ENCODE measurements at places on chromosomes 13 and 19.

- ATAC-seq, result peak; percentile 87
Measured at GRCh38 chr13:111853721-111854120, 213.2 kb upstream of the SOX1 start.

GRCh38 chr19:37221136-37221535, 3.1 kb downstream of the ZNF383 start:
- ATAC-seq, result no peak

GRCh38 chr19:13132471-13133180, 14.6 kb downstream of the NACC1 start:
- peak; percentile 46 for ATAC-seq

GRCh38 chr13:109483284-109483683, 303.1 kb downstream of the IRS2 start:
- ATAC-seq, result no peak

DNA sequence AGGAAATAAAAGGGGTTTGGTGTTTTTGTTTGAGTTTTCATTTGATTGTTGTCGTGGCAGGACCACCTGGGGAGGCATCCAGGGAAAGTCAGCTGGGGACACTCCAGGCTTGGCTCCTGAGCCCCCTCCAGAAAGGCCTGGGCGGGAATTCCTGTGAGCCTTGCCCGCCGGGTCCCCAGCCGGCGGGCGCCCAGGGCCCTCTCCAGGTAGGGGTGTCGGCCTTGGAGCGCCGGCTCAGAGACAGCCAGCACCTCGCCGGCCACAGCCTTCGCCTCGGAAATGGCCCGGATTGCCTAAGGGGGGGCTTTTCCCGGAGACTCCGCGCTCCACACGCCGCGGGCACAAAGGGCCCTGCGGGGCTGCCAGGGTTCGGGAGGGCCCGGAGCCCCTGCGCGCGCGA, 125.0 kb downstream of the TNFRSF19 start:
- ATAC-seq, result no peak

DNA sequence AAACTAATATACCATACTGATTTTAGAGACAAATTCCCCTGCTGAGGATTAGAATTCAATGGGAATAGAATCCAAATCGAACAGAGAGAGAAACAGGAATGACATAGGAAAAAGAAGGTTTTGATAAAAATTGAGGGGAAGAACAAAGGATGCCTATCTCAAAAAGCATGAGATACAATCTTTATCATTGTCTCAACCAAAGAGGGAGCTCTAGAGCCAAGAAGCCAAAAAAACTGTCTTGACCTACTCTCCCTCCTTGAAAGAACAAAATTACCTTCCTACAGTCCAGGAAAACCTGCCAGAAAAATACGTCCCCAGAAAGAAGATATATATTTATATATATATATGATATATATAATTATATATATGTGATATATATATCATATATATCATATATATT, 39.2 kb upstream of the MIR17HG start:
- no peak for ATAC-seq

DNA sequence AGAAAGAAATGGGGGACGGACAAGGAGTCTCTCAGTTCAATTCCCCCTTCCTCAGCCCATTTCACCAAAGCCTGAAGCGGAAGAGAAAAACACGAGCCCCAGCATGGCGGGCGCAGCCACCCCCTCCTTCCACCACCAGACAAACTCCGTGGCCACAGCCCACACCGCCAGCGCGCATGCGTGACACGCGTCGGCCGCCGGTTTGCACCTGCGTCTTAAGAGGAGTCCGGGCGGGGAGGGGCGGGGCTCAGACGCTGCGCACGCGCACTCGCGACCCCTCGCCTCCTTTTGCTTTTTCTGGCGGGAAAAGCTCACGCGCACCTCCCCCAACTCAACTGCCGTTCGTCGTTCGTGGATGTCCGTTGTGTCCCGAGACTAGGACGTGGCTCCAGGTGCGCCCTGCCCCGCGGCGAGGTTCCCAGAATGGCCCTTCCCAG, at the start of gene KASH5:
Gene KASH5 (plus strand): TSS at position 314 of the 437 bp plus-strand sequence. CDS start 2,635 bp downstream, outside the sequence.
- ATAC-seq, result no peak

DNA sequence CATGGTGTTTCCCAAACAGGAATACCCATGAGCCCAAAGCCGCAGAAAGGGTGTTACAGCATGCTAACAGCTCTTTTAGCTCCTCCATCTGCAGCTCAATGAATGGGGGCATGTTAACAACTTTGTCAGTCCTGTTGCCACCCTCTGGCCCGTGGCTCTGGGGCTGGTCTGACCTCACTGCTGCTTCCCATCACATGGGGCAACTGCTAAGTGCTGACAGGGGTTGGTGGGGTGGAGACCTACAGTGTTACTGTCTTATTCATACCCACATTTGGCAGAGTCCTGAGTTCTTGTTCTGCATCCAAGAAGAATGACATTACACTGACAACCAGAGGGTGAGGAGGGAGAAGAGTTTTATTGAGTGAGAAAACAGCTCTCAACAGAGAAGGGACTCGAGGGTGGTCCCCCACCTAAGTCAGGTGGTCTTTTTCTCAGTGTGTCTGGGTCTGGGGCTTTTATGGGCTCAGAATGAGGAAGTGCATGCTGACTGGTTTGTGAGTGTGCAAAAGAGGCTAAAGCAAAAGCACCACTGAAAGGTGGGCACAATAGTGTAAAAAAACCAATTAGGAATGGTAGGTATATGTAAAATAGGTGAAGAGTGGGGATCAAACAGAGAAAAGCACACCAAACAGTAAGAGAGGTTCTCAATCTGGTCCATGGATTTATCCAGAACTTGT, 1952.0 kb upstream of the PCDH20 start:
- ATAC-seq, result no peak

DNA sequence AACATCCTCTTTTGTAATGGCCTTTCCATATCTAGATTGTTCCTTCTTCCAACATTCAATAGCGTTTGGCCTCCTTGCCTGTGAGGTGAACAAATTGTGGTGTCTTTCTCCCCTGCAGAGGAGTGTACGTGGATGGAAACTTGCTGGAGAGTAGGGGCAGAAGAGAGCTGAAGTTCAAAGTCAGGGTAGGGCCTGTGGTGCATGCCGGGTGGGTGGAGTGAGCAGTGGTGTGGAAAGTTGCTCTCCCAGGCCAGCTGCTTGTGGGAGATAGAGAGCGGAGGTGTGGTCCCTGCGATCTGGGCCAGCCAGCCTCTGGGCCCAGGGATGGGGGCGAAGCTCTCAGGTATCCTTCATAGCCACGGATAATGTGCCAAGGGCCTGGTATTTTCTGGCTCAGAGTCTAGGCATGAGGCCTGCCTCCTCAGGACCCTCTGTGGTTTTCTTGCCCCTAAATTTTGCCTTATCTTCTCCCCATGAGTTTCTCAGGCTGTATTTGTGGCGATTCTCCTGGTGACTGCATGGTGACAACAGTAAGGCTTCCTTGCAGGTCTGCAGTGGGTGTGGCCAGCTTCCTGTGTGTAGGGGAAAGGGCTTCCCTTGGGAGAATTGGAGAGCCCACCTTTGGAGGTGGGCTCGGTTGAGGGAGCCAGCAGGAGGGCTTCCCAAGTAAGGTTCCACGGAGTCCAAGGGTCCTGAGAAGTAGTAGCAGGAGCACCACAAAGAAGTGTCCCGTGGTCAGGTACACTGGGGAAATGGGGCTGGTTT, 6.7 kb downstream of the RGCC start:
- no peak for ATAC-seq

DNA sequence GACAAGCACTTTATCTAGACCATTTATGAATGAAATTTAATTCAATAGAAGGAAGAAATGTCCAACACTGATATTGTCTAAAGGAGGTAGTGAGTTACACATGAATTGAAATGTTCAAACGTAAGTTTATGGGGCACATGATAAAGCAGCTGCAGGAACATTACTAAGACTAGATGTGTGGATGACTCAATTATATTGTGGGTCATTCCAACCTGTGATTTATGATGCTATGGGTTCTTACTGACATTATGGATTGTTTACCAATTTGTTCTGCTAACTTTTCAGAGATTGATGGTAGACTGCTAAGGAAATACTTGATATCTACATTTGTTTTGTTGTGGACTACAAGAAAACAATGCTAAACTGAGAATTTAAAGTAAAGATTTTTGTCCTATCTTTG, 56.1 kb upstream of the ATXN8OS start:
- ATAC-seq, result peak; percentile 40

GRCh38 chr13:114285166-114285808, 3.9 kb downstream of the UPF3A start:
- no peak for ATAC-seq

DNA sequence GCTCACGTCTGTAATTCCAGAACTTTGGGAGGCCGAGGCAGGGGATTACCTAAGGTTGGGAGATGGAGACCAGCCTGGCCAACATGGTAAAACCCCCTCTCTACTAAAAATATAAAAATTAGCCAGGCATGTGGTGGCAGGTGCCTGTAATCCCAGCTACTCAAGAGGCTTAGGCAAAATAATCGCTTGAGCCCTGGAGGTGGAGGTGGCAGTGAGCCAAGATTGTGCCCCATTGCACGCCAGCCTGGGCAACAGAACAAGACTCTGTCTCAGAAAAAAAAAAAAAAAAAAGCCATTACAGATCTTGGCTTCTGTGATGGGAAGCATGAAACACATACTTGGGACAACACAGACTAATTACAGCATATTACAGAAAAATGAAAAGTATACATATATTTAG, 1404.5 kb upstream of the SPRY2 start:
- no peak for ATAC-seq

- ATAC-seq, result peak; percentile 98
Measured at GRCh38 chr13:34672631-34673030, 269.4 kb upstream of the NBEA start.

GRCh38 chr19:15304140-15304705, 28.1 kb downstream of the BRD4 start:
- peak; percentile 47 for ATAC-seq

- no peak for ATAC-seq
Measured at GRCh38 chr13:97385146-97385545, 48.8 kb upstream of the RAP2A start.

DNA sequence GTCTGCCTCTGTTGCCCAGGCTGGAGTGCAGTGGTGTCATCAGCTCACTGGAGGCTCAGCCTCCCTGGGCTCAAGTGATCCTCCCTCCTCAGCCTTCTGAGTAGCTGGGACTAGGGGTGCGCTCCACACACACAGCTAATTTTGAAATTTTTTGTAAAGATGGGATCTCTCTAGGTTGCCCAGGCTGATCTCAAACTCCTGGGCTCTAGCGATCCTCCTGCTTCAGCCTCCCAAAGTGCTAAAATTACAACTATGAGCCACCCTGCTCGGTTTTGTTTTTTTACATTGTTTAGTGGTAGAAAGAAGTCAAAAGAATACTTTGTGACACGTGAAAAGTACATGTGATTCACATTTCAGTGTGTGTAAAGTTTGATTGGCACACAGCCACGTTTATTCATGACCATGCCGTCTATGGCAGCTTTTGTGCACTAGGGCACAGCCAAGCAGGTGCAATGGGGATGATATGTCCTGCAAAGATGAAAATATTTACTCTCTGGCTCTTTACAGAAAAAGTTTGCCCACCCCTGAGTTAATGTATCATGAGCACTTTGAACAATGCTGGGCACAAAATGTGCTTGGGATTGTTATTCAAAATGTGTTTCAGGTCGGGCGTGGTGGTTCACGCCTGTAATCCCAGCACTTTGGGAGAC, 16.2 kb upstream of the NFIC start:
- ATAC-seq, result no peak

DNA sequence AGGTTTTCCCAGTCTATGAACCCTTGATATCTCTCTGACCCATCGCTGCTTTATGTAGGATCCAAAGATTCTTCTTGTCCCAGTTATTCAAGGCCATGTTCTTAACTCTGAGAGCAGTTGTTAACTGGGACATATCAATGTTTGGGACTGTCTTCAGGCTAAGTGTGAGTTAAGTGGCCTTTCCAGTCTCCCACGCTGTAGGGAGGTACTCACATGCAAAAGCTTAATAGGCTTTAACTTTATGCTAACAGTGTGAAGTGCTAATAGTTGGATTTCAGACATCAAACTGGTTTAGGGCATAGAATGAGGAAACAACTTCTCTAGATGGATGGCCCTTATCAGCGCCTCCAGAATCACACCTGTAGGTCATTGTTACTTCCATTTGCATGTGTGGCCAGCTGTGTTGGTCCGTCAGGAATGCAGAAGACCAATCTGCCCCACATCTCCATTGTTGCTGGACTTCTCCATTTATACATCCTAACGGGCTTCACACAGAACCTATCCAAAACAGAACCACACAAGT, 104.7 kb upstream of the MBNL2 start:
- ATAC-seq, result no peak

GRCh38 chr13:78319101-78319627, 284.2 kb downstream of the POU4F1 start:
- ATAC-seq, result no peak

- no peak for ATAC-seq
Measured at GRCh38 chr19:1840541-1841115, 7.7 kb downstream of the REXO1 start.

GRCh38 chr19:9847087-9847671, 12.1 kb downstream of the PIN1 start:
- ATAC-seq, result peak; percentile 96

DNA sequence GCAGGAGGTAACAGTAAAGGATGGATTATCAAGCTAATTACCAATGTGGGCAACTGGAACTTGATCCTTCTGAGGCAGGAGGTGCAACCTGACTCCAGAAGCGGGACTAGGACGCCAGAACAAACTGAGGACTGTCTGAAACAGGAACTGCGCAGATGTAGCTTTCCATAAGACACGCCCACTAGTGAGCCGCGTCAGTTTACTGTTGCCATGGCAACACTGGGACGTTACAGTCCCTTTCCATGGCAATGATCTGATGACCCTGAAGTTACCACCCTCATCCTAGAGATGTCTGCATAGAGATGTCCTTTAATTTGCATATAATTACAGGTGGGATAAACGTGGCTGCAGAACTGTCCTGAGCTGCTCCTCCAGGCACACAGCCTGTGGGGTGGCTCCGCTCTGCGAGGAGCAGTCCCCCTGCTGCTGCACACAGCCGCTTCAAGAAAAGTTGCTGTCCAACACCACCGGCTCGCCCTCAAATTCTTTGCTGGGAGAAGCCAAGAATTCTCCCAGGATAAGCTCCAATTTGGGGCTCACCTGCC, 816.6 kb downstream of the UQCRFS1 start:
- peak; percentile 41 for ATAC-seq

DNA sequence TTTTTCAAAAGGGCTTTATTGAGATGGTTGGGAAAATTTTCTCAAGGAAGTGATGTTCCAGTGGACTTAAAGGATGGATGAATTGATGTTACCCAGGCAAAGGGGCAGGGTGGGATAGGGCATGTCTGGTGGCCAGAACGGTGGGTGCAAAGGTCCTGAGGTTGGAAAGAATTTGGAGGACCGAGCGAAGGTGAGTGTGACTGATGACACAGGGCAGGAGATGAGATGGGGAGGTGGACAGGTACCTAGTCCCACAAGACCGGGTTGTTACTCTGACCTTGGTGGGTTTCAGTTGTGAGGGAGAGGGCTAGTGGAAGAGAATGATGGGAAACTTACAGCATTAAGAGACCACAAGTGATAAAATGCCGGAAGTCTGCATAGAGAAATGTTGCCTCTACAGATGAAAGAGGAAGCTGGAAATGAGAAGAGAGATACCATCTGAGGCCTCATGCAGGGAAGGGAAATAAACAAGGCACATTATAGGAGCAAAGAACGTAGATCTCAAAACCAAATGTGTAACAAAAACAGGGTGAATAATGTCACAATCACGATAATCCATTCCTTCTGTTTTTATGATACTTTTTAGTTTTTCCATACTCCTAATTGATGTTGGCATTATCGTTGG, 4.5 kb downstream of the ADGRE1 start:
- ATAC-seq, result no peak

- ATAC-seq, result no peak
Measured at GRCh38 chr19:35231956-35232645, 3.6 kb upstream of the FAM187B start.

Data from motor neuron (in vitro differentiated cells).